NCI-H1436 (cell line): ENCODE measurements at places on chromosomes 2 and 18.

- DNase-seq, result no peak
These were observed 8.7 kb downstream of the OTOF start for GRCh38 chr2:26469092-26469710.

DNA sequence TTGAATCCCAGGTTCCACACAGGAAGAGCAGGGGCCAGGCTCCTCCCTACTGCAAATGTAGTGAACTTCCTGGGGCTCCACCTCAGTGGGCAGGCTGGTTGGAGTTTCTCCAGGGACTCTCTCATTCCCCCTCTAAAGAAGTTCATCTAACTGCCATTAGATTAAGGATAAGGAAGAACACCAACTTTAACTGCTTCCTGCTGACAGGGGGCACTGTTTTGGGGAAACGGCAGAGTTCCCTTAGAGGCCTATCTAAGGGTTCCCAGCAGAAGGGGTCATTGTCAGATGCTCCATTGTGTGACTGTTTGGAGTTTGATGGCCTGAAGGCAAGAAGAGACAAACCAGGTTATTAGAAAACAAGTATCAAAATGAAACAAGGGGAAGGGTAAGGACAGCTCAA lies 2159.7 kb upstream of the PIK3C3 start:
- DNase-seq, result no peak

DNA sequence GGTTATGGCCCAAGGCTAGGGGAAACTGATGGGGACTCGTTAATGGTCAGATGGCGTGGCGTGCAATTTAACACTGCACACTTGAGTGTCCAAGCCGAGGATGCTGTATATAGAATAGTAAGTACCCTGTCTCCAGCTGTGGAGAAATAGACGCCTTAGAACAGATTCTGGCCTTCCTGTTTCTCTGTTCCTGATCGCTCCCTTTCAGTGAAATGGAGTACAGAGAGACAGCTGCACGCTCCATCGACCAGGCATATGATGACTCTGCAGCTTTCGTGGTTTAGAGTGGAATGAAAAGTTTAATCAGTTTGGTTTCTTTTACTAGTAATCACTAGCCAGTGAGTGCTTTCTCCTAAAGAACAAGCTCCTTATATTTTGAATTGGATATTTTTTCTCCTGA lies 213.4 kb downstream of the NEDD4L start:
- no peak for DNase-seq

DNA sequence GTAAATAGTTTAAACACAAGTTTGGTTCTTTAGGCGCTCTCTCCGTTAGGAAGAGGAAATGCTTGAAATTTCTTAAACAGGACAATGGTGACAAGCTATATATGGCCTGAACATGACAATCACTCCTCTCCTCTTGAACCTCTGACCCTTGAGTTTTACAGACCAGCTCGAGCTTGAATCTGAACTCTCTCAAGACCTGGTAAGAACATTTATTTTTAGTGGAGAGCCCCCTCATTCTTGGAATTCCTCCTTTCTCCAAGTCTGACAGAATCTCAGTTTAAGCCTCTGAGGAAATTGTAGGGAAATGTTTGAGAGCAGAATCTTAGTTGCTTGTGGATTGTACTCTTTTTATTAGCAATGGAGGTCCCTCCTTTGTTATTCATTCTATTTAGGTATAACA lies 1293.6 kb upstream of the ZEB2 start:
- no peak for DNase-seq

- no peak for DNase-seq
These were observed 98.5 kb downstream of the ATP9B start for GRCh38 chr18:79167526-79168190.

DNA sequence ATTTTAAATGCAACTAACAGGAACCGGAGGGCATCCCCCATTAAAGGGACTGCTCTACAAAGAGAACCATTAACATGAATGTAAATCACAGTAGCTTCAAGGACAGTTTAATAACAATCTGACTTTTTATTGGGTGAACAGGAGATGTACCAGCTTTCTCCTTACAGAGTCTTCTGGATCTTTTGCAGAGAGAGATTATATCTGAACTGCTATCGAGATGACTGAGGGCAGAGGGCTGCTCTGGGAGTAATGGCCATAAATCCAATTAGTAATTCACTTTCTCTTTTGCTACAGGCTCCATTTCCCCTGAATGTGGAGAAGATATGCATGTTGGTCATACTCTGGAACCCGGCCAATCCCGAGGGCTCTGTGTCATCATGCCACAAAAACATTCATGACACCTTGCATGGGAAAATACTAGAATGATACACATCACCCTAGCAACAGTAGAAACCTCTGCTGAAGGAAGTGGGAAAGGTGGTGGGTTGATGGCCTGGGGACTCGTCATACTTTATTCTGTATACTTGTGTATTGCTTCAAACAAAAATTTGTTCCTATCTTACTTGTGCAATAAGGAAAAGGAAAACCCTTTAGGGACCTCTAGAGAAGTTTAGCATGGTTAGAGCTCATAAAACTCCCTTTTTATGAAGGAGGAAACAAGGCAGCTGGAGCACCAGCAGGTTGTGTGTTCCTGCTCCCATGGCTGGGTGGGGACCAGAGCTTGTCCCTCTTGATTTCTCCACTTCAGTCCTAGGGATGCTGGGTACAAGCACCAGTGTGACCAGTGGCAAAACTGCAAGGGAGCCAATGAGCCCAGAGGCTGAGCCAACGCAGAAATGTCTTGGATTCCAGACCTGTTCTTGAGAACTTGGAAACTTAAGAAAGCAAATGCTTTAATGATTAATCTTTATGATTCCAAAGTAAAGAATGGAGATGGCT lies 26.0 kb downstream of the CTAGE1 start:
- no peak for DNase-seq
